ENCODE measurements at places on chromosomes 11 and 22.

DNA sequence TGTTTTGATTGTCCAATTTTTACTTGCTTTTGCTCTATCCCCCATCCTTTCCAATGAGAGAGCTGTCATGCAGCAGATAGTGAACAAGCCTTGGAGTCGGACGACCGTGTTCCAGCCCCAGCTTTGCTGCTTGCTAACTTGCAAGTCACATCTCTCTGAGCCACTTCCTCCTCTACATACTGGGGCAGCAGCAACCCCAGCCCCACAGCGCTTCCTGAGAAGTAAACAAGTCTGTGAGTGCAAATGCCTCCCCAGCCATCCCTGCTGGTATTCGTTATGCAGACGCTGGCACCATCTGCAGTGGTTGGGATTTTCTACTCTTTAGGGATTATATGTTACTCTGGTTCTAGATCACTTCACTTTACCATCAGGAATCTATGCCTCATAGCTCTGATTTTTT, 35.0 kb downstream of the TPBGL start:
- no peak for DNase-seq

DNA sequence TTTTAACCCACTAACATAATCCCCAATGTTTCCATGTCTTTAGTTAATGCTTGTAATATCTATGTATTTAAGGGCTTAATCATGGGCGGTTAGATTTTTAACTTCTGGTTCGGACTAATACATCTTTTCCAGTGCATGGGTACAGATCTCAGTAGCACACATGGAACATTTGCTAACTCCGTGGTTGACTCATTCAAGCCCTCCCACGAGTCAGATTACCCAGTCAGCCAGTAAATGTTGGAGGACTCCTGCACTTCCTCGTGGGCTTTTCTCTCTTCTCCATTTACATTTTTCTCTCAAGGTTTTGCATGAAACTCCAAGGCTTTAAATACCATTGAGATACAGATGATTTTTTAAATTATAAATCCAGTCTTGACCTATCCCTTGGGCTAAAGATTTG, 313.9 kb downstream of the ST3GAL4 start:
- no peak for DNase-seq

DNA sequence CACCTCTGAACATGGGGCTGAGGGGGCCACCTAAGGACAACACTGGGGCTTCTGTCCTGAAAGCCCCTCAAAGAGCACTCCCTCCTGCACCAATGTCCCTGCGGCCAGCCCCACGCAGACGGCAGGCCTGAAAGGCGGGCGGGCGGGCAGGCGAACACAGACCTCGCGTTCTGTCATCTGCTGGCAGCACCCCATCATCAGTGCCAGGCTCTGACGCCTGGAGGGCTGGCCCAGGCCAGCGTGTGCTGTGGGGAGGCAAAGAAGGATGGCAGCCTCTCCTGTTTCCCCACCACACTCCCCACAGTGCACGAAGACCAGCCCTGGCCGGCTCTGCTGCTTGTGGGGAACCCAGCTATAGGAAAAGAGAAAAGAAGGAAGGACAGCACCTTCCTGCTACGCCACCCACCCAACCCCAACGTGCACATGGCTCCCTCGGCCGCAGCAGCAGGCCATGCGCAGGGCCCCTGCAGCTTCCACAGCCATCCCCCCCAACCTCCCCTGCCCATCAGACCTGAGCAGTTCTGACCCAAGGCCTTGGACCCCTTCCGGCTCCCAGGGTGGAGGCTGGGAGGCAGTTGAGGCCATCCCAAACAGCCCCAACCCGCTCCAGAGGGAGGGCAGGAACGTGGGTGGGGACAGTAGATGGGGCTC, 3.5 kb downstream of the SBF1 start:
- no peak for DNase-seq

- no peak for DNase-seq
Measured at GRCh38 chr22:39518144-39518786, 2.1 kb upstream of the ATF4 start.

GRCh38 chr11:37370817-37371216, 772.8 kb upstream of the RAG2 start:
- DNase-seq, result no peak
